ENCODE measurements at places on chromosomes 2 and 18.

GRCh38 chr2:25991965-25992364, 9.7 kb upstream of the KIF3C start:
- DNase-seq: no peak

GRCh38 chr2:153386481-153386897, 92.1 kb downstream of the RPRM start:
- DNase-seq: no peak

DNA sequence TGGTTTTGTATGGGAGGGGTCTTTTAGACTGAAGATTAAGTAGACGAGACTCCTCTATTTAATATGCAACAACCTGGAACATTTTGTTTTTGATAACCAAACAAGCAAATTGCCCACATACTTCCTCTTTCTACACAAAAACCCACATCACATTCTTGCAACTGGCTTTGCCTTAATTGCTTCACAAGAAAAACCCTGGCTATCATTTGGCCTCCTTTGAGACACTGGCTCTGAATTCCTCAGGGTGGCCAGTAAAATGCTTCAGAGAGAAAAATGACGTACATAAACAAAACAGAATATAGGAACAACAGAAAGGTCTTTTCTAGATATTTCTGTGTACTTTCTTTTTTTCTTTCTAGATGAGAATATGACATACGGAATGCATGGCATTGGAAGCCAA, 103.0 kb downstream of the TRIB2 start:
- no peak for DNase-seq

- DNase-seq: no peak
Observed at GRCh38 chr2:232213176-232213575, 165.4 kb upstream of the ALPP start.

DNA sequence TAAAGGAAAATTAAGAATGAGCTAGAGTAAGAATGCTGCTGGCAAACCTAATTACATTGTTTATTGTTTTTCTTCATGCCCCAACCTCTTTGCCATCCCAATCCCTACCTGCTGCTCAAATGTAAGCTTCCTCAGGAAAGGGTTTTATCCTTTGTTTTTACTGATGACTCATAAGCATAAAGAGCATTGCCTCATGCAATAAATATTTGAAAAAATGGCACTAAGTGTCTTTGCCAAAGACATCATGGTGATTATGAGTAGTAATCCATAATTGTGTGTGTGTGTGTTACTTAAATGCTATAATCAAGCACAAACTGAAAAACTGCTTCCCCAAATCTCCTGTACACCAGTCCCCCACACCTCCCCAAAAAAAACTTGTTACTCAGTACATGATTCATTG, 53.4 kb downstream of the DNER start:
- no peak for DNase-seq

DNA sequence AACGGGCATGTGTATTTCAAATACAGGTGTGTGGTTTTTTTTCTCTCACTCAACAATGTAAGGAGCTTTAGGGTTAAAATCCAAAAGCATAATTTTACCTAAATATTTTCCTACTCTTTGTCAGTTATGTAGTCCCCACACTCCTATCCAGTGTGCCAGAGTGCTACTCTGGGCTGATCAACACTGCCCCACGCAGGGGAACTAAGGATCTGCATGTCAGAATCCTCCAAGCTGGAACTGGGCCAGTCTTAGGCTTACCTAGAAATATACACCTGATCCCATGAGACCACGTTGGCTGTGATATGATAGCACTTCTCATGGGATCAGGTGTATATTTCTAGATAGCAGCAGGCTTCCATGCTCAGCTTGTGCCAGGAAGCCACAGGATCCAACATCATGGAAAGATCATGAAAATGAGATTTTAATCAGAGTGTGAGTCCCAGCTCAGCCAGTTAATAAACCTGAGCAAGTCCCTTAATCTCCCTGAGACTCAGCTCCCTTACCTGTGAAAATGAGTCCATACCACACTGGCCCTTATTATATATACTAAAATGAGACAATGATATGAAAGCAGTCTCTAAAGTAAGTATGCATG, 29.7 kb downstream of the CCDC141 start:
- no peak for DNase-seq

DNA sequence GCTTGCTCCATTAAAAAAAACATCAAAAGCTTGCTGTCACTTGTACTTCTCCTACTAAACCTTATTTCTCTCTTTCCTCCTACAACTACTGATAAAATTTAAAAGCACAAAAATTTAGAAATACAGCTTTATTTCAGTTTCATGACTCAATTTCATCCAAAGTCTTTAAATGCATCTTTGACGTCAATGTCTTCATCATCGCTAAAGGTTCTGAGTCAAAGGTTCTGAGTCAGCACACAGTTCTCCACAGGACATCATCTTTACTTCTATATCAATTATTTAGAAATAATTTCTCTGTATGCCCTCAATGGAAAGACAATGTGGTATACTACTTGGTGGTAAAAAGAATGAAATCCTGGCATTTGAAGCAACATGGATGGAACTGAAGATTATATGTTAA, 163.9 kb upstream of the DNMT3A start:
- no peak for DNase-seq

- DNase-seq: no peak
Observed at GRCh38 chr2:41234093-41234492, 782.2 kb upstream of the SLC8A1 start.

- DNase-seq: no peak
Observed at GRCh38 chr2:239979243-239980023, 45.7 kb downstream of the NDUFA10 start.

- no peak for DNase-seq
Observed at GRCh38 chr2:38620282-38620977, 17.7 kb upstream of the HNRNPLL start.

- no peak for DNase-seq
Observed at GRCh38 chr2:30270166-30270565, 38.8 kb downstream of the LBH start.

- DNase-seq: no peak
Observed at GRCh38 chr2:69210385-69210784, 176.6 kb downstream of the GFPT1 start.

DNA sequence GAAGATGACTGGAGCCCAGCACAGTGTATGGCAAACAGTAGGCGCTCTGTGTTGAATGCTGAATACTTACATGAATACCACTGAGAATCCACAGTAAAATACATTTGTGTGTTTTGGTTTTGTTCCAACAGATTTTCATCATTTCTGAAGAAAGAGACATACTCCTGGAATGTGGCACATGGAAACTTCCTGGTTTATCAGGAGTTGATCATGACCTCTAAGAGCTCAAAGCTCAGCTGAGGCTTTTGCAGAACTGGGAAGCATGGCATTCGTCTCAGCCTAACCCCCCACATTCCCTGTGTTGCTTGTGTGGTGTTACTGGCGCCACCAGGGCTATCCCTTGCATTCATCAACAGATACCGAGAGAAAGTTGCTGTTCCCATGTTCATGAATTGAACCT, 316.9 kb upstream of the REV1 start:
- no peak for DNase-seq

DNA sequence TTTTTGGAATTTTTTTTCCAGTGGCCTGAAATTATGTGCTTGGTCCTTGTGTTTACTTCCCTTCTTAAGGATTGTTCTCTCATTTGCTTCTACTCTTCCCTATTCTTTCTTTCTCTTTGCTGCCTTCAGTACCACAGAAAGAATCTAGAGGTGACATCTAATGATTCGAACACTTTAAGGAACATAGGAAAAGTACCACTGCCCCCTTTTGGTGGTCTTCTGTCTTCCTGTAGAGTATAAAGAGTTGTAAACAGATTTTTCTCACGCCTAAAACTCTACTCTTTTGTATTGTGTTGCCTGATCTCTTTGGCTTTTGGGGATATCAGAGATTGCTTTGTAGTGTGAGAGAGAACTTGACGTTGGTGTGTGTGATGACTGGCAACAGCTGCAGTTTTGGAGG, 7.0 kb upstream of the SCTR start:
- no peak for DNase-seq

- no peak for DNase-seq
Observed at GRCh38 chr2:147558620-147559019, 286.2 kb upstream of the ACVR2A start.

- DNase-seq: no peak
Observed at GRCh38 chr2:68357605-68358337, 7.3 kb upstream of the PLEK start.

GRCh38 chr2:31944828-31945571, 65.8 kb downstream of the MEMO1 start:
- no peak for DNase-seq

GRCh38 chr2:238754259-238754658, 93.6 kb upstream of the TWIST2 start:
- no peak for DNase-seq

DNA sequence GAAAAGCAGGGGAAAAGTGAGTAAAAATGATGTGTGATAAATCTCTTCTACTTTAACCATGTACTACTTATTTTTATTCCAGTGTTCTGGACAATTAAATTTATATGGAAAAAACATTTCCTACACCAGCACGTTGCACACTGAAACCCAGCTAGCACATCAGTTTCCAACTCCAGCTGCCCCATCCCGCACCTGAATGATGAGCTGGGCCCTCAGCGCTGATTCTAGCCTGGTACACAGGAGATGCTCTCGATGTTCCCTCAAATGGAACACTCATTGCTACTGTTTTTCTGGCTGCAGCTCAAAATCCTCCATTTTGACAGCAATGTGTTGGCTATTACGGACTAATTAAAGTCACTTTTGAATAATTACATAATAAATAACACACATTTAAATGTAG, 783.1 kb upstream of the FSHR start:
- no peak for DNase-seq

DNA sequence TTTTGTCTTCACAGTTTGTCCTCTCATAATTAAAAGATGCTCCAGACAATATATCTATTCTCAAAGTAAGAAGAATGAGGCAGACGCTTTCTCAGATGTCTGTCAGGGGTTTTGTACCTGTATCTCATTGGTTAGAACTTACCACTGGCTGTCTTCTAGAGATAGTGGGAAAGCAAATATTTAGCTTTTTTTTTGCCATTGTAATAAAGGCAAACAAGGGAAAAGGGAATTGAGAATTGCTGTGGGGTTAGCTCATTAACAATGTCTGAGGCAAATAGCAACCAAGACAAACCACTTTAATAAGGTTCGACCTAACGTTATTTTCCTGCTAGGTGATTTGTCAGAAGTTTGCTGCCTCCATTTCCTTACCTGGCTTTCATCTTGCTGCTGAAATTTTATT, 30.0 kb downstream of the ZNF638 start:
- no peak for DNase-seq

- DNase-seq: no peak
Observed at GRCh38 chr2:20999906-21000645, 43.8 kb downstream of the APOB start.

GRCh38 chr18:8899000-8899399, 193.6 kb downstream of the MTCL1 start:
- no peak for DNase-seq

DNA sequence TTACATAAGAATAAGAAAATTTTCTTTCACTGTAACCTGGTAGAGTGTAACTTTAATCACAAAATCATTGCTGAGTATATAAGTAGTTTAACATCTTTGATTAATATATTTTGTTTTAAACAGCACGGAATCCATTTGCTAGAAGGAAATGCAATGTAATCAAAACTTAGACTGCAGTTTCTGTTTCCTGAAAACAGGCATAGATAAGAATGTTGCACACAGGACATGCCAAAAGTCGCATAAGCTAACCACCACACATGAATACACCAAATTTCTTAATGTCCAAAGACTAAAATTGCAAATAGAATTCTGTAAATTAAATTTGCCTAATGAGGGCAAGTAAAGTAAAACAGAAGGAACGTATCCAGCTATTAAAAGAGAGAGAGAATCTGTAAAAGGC, 51.0 kb upstream of the SERPINB2 start:
- no peak for DNase-seq

- DNase-seq: no peak
Observed at GRCh38 chr2:194385376-194385775, 1271.7 kb upstream of the SLC39A10 start.

DNA sequence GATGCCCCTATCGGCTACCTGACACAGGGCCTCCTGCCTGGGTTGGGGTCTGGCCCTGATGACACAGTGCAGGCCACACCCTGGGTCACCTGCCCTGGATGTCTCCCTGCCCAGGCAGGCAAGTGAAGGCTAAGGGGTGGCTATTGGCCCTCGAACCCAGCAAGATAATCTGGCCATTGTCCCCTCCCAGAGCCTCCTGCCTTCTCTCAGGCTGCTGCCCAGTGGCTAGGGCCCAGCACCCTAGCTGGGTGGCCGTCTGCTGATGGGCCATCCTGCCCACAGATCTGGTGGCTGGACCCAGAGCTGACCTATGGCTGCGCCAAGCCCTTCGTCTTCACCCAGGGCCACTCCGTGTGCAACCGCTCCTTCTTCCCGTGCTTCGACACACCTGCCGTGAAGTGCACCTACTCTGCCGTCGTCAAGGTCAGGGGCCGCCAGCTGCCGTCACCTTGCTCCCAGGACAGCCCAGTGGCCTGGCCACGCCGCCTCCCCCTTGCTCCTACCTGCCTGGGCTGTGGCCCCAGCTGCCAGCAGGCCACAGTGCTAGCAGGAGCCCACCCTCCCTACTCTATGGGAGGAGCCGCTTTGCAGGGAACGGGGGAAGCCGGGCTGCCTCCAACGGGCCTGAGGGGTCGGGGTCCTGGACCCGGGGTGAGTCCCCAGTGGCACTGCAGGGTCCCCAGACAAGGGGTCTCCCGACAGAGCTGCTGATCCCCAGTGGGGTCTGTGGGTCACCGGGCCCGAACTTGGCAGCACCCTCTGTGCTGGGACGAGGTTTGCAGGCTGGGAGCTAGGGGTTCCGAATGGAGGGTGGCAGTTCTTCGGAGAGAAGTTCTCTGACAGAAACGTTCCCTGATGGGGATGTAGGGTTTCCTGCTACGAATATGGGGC, 4.1 kb downstream of the RNPEPL1 start:
- no peak for DNase-seq

GRCh38 chr2:181607629-181608590, 49.0 kb downstream of the CERKL start:
- no peak for DNase-seq

- DNase-seq: no peak
Observed at GRCh38 chr2:99471654-99472599, 17.9 kb downstream of the REV1 start.

DNA sequence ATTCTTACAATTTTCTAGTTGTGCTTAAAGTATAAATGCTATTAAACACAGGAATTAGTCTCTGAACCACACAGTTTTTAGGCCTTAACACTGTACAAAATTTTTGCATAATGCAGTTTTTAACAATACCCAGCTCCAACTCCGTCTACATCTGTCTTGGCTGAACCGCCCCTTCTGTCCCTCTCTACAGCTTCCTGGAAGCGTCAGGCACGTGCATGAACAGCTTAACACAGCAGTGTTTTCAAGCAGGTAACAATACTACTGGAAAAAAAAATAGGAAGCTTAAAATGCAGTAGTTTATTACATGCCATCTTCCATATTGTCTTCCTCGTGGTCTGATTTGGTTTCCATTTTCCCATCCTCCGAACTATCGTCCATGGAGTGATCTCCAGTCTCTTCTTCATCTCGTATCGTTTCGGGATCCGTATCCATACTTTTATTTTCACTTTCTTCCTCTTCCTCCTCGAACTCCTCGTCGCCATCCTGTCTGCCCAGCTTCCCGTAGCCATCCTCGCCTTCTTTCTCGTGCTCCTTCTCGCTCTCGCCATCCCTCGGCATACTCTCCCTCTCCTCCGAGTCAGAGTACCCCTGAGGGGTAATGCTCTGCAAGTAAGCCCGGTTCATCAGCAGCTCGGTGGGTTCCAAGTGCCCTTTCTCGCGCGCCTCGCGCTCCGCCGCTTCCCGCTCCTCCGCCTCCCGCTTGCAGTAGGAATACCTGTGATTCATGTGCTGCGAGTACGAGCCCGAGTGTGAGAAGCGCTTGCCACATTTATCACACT, 130.6 kb downstream of the ZEB2 start:
- DNase-seq: no peak

- DNase-seq: no peak
Observed at GRCh38 chr2:166404831-166405568, 29.3 kb upstream of the SCN9A start.

GRCh38 chr2:221347471-221347870, 224.6 kb downstream of the EPHA4 start:
- no peak for DNase-seq
